ENCODE measurements at places on chromosomes 1 and 21. TPM values are rescaled to one million over a fixed set of nuclear protein-coding genes. Genes with fewer than 3 reads are reported as not detected.

DNA sequence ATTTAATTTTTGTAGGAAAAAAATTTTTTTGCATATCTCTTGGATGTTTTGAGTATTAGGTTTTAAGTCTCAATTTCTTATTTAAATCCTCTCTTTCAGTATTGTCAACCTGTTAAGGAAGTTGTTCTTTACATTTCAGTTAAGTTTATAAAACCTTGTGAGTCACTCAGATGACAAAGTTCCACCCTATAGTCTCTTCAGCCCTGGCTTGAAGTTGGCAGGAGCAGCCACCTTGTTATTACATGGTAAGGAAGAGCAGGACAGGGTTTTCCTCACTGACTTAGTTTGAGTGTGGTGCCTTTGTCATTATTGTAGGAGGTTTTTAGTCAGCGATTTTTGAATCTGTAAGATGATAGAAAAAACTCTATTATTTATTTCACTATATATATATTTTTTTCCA lies 2143.9 kb downstream of the MRPL39 start:
- no peaks in the 10 kb centered on the region for H3K27me3 ChIP-seq
- no peak for DNase-seq
- H3K4me3 ChIP-seq, result no peak overlapping the region
- no peaks in the 10 kb centered on the region for H3K36me3 ChIP-seq

GRCh38 chr1:36511804-36512798 lies 29.4 kb upstream of the CSF3R start:
- no peak for DNase-seq
- H3K4me3 ChIP-seq, result no peak overlapping the region
- H3K27me3 ChIP-seq, result peaks cover 20% of the 10 kb centered on the region
- no peaks in the 10 kb centered on the region for H3K36me3 ChIP-seq

DNA sequence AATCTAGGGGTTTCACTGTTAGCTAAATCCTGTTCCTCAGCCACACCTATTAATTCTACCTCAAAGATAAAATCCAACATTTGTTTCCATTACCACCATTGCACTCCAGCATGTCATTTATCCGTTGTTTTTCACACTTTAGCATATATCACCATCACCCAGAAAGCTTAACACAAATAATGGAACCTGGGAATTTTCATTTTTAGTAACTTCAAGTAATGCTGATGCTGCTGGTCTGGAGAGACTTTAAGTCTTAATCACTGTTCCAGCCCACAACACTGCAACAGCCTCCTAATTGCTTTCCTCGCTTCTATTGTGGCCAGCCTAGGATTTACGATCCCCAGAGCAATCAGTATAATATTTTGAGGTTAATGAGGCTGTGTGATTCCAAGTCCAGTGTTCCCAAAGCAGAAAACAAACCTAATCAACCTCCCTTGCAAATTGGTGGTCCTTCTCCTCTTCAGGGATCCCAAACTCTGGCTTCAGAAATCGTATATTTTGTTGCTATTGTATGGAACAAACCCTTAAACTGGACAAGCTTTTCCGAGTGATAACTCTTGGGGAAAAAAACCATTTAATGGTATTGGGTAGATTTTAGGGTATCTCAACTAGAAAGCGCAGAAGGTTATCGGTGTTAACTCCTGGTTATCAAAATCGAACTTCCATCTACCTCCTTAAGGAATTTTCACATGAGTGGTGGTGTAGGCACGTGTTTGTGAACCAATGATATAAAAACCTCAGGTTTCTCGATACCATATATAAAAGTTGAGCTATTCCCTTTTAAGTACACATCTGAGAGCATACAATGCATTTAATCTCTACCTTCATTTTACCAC lies 50.0 kb upstream of the BOLA1 start:
- H3K27ac ChIP-seq, result peak overlapping the region; percentile 91
- peaks cover 42% of the 10 kb centered on the region for H3K4me1 ChIP-seq
- H3K27me3 ChIP-seq, result no peaks in the 10 kb centered on the region
- no peaks in the 10 kb centered on the region for H3K36me3 ChIP-seq
- H3K4me3 ChIP-seq, result peak overlapping the region; percentile 75

SLC5A9 gene
- total RNA-seq, result not detected

- H3K36me3 ChIP-seq, result no peaks in the 10 kb centered on the region
- no peak for DNase-seq
- H3K27ac ChIP-seq, result no peak overlapping the region
- H3K4me1 ChIP-seq, result no peaks in the 10 kb centered on the region
- H3K4me3 ChIP-seq, result no peak overlapping the region
Measured at GRCh38 chr1:78176448-78176847, 130.7 kb downstream of the GIPC2 start.

GRCh38 chr1:180967558-180967957 lies 54.9 kb downstream of the KIAA1614 start:
- DNase-seq, result no peak
- H3K27me3 ChIP-seq, result no peaks in the 10 kb centered on the region
- H3K36me3 ChIP-seq, result peaks cover 35% of the 10 kb centered on the region
- H3K4me1 ChIP-seq, result peaks cover 5% of the 10 kb centered on the region

- DNase-seq, result no peak
- no peak overlapping the region for H3K4me3 ChIP-seq
- no peak overlapping the region for H3K27ac ChIP-seq
- H3K36me3 ChIP-seq, result no peaks in the 10 kb centered on the region
Measured at GRCh38 chr1:93671099-93671621, 10.5 kb downstream of the BCAR3 start.

KRTAP19-3 gene
- total RNA-seq, result not detected

DNA sequence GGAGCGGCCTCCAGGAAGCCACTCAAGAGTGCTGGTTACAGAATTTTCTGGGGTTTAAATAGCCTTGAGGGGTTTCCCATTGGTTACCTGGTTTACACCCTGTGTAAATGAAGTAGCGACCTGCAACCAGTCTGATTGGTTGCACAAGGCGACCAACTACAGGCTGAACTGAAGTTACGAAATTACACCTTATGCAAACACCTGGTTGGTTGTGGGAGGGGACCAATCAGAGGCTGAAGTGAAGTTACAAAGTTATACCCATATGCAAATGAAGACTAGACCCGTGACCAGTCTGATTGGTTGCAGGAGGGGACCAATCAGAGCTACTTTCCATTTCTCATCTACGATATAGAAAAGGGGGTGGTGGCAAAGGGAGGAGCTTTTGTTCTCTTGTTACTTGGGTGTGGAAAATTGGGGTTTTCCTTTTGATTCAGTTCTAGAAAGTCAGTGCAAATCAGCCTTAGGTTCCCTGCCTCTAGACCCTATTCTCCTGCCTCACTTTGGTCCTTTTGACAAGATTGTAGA lies 22.2 kb upstream of the C1orf174 start:
- peaks cover 46% of the 10 kb centered on the region for H3K27me3 ChIP-seq
- no peak overlapping the region for H3K4me3 ChIP-seq
- no peak overlapping the region for H3K27ac ChIP-seq
- DNase-seq, result no peak

DNA sequence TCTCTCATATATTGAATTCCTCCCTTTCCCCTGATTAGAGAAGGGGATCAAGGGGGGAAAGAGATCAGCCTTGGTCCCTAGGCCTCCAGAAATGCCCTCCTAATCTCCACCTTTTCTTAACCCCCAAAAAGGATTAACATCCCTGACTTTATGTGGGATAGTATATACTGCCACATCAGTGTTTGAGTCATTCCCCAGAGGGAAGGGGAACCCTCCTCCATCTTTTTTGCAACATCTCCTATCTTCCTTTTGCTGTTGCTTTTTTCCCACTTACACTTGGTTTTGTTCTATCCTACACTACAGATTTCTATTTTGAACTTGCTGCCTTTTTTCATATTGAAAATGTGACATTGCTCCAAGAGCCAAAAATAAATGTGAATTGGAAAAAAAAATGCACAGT lies 65.4 kb upstream of the PODN start:
- no peaks in the 10 kb centered on the region for H3K27me3 ChIP-seq
- no peak overlapping the region for H3K4me3 ChIP-seq
- no peak for DNase-seq
- no peak overlapping the region for H3K27ac ChIP-seq
- H3K4me1 ChIP-seq, result no peaks in the 10 kb centered on the region

GRCh38 chr1:56152635-56153034 lies 426.7 kb downstream of the PLPP3 start:
- no peak for DNase-seq
- no peaks in the 10 kb centered on the region for H3K27me3 ChIP-seq
- peaks cover 26% of the 10 kb centered on the region for H3K4me1 ChIP-seq
- no peaks in the 10 kb centered on the region for H3K36me3 ChIP-seq
- no peak overlapping the region for H3K4me3 ChIP-seq

CHD5 gene
- total RNA-seq, result 4.9 TPM

GRCh38 chr1:185045814-185046492 lies 595 bp downstream of the RNF2 start:
- H3K4me3 ChIP-seq, result peak overlapping the region; percentile 93
- DNase-seq, result peak; percentile 45
- H3K4me1 ChIP-seq, result peaks cover 33% of the 10 kb centered on the region

FCRL2 gene
- not detected for total RNA-seq

All from mesothelial cell of epicardium (in vitro differentiated cells).